ENCODE measurements at places on chromosomes 5 and 9. TPM values are rescaled to one million over a fixed set of nuclear protein-coding genes. Genes with fewer than 3 reads are reported as not detected.

GRCh38 chr5:8919096-8919495 is 626.8 kb downstream of the SEMA5A start:
- DNase-seq = no peak

DNA sequence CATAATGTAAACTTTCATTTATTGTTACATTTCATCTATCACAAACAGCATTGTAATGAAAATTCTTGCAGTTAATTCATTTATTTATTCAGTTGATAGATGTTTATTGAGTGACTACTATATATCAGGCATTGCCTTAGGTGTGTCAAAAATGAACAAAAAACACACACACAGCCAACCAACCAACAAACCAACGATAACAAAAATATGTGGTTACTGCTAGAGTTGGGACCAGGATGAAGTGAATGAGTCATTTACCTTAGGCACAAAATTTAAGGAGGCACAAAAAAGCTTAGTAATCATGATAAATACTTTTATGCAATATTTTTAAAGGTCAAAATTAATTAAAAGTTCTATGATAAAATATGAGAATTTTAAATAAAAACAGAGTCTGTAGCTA is 223.4 kb downstream of the CSNK1G3 start:
- DNase-seq = no peak

- no peak for DNase-seq
Measured at GRCh38 chr5:135894789-135895188, 852 bp downstream of the IL9 start.

- DNase-seq = no peak
Measured at GRCh38 chr9:32776201-32776600, 7.1 kb upstream of the TMEM215 start.

DNA sequence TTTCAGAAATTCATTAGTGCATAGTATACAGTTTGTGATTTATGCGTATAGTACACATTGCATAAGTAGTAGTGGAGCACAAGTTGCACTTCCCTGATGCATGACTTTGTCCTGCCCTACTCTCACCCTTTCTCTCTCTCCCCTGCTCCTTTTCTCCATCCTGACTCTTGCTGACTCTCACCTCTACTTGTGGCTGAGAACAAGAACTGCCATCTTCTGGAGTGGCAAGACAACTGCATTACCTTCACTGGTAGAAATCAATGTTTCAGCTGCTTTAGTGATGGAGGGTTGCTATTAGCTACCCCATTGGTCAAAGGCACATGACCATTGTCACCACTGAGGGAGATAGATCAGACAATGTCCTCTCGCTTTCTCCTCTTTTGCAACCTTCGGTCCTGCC is 26.9 kb downstream of the SPEF2 start:
- no peak for DNase-seq

- no peak for DNase-seq
Measured at GRCh38 chr5:82905986-82906385, 171.2 kb downstream of the TMEM167A start.

GRCh38 chr9:23823986-23824829 is 1.8 kb downstream of the ELAVL2 start:
- DNase-seq = no peak

DNA sequence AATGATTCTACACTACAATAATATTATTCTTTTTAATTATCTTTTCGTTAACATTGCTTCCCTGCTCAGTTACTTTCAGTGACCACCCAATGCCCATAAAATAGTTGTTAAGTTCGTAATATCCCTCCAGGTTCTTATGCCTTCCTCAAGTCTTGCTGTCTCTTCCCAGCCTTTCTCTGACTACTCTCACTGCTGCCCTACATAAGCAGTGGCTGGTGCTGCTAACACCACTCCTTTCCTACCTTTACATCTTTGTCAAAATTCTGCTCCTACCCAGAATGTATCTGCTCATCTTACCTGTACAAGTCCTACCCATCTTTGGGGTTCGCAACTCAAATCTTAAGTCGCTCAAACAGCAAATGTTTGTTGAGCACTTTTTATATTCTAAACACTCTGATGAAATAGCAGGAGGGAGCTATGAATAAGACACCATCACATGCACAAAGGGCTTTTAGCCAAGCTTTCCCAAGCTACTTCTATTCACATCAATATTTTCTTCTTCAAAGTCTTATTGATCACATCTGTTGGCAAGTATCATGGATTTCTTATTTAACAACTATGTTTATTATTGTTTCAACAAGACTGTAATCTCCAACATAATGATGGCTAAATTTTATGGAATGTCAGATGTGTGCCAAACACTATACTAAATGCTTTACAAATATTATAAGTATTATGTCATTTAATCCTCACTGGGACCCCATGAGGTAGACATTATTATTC is 29.5 kb downstream of the SLC25A46 start:
- DNase-seq = no peak

- DNase-seq = no peak
Measured at GRCh38 chr5:137096149-137097103, 402.7 kb downstream of the SPOCK1 start.

DNA sequence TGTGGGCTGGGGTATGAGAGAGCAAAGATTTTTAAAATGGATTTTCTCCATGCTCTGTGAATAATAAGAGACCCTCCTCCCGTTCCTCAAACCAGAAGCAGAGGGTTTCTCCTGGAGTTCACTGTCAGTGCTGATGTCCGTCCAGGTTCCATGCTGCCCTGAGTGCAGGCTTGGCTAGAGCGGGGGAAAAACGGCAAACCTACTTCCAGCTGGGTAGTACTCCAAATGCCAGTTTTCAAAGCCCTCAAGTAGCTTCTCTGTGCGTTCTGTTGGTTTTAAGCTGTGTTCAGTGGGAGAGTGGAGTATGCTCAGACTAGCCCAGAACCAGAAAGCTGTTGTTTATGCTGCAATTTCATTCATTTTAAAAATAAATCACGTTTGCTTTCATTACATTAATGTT is 40.3 kb downstream of the RASGEF1C start:
- no peak for DNase-seq

C1QTNF2 gene
- total RNA-seq = 1.0 TPM

GPSM1 gene
- total RNA-seq = 26.7 TPM

ZNF300 gene
- total RNA-seq = 1.1 TPM

IL3 gene
- not detected for total RNA-seq

NIM1K gene
- 0.16 TPM for total RNA-seq

PELO gene
- total RNA-seq = 15.6 TPM

Measured in heart left ventricle (tissue), 16 donors.